Activated CD4-positive, alpha-beta T cell treated with anti-CD3 and anti-CD28 coated beads for 36 hours (primary cell): ENCODE measurements at places on chromosomes 5 and 9. TPM values are rescaled to one million over a fixed set of nuclear protein-coding genes. Genes with fewer than 3 reads are reported as not detected.

The GRIA1 gene
- total RNA-seq = not detected

The EIF4EBP3 gene
- 17.3 TPM for total RNA-seq

The SARDH gene
- 8.2 TPM for total RNA-seq

The GABRB2 gene
- total RNA-seq = not detected

The PHF24 gene
- total RNA-seq = 0.09 TPM

The ANKRD33B gene
- 4.6 TPM for total RNA-seq

The FBP1 gene
- total RNA-seq = 0.39 TPM

The OR1Q1 gene
- total RNA-seq = not detected

The DDX4 gene
- not detected for total RNA-seq

The BARHL1 gene
- not detected for total RNA-seq

The LHX6 gene
- total RNA-seq = not detected

The GPR151 gene
- not detected for total RNA-seq

The DYNC2I2 gene
- 35.7 TPM for total RNA-seq

The CDX1 gene
- not detected for total RNA-seq

The SLC36A2 gene
- total RNA-seq = not detected

The GMCL2 gene
- not detected for total RNA-seq

The ADAMTSL2 gene
- total RNA-seq = 0.32 TPM

The SUSD3 gene
- 57.9 TPM for total RNA-seq

The TAF1L gene
- 0.02 TPM for total RNA-seq

The PCDHB15 gene
- not detected for total RNA-seq

The IL9 gene
- total RNA-seq = 47.9 TPM

The IL3 gene
- 10.8 TPM for total RNA-seq

The LVRN gene
- not detected for total RNA-seq

The UBLCP1 gene
- 31.0 TPM for total RNA-seq

The CLIC3 gene
- total RNA-seq = not detected

The RUFY1 gene
- 29.6 TPM for total RNA-seq

The SLC6A18 gene
- not detected for total RNA-seq

The PDE6A gene
- total RNA-seq = not detected

The LCN9 gene
- total RNA-seq = not detected

The FRMD3 gene
- 0.35 TPM for total RNA-seq

The ABO gene
- total RNA-seq = 0.09 TPM

The SLC45A2 gene
- total RNA-seq = not detected

The OSMR gene
- 0.26 TPM for total RNA-seq

The TMEM252 gene
- not detected for total RNA-seq

The SMIM33 gene
- total RNA-seq = 0.46 TPM

The OBP2B gene
- not detected for total RNA-seq

The HTR1A gene
- total RNA-seq = not detected

The AGXT2 gene
- not detected for total RNA-seq

The GDA gene
- not detected for total RNA-seq

The TJP2 gene
- 10.0 TPM for total RNA-seq

The UQCRQ gene
- total RNA-seq = 299 TPM

The INSYN2B gene
- not detected for total RNA-seq

The PELO gene
- 12.8 TPM for total RNA-seq
